ENCODE measurements at places on chromosomes 6 and 20.

DNA sequence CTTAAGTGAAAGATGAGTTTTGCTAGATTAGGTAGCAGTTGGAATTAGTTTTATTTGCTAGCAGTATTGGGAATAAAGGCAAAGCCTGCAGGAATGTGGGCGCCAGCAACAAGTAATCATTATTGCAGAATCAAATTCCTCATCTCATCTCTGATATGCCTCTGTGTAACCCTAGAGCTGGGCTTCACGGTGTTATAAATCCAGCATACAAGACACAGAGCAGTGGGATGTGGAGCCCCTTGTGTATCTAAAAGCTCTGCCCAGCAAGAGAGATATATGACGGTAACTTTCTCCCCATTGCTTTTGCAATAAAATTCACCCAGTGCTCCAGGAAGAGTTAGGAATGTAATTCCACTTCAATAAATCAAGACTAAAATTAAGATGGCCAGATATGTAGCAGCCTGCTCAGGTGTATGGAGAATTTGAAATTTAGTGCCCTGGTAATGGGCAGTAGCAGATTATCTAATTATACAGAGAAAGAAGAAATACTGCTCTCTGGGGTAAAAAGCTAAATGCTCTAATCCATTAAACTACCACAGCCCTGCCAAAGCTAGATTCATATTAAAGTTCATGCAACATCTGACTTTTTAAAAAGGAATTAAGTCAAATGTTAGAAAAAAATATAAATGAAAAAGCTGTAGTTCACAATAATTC is 5.6 kb upstream of the BLOC1S5 start:
- no peak for DNase-seq

DNA sequence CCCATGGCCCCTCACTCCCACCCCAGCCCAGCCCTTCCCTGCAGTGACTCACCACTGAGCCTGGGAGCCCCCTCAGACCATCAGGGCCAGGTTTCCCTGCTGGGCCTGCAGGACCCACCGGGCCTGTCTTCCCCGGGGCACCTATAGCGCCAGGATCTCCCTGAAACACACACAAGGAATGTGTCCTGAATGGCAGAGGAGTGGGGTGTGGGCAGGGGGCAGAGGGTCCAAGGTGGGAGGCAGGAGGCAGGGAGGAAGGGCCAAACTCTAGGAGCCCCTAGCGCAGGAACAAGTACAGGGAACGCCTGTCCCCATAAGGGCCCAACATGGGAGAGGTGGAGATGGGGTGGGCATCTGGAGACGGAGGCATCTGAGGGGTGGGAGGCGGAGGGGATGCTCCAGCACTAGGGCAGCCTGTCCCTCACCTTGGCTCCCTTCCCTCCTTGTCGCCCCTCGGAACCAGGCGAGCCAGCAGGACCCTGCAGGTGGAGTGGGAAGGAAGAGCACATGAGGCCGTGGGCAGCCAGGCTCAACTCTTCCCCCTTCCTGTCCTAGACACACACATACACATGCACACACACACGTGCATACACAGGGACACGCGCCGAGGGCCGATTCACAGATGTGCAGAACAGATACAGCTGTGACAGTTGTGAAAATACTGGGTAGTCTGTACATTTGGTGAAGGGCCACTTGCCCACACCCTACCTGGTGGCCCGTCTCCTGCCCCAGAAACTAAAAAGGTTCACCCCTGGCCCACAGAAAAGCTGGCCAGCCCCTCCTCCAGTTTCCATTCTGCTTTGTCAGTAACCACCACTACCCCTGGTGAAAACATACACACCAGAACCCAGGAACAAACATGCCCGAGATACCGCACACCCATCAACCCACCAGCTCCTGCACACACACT is 24.6 kb downstream of the COL11A2 start:
- DNase-seq = no peak

- DNase-seq = peak; percentile 28
Observed at GRCh38 chr20:4666001-4666479, 55.7 kb upstream of the PRND start.

DNA sequence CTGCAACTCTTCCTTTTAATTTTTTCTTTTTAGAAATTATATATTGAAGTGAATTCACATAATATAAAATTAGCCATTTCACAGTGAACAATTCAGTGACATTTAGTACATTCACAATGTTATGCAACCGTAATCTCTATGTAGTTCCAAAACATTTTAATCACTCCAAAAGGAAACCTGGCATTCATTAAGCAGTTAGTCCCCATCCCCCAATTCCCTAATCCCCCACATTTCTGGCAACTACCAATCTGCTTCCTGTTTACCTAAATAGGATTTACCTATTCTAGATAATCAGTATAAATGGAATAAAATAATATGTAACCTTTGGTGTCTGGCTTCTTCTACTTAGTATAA is 8.5 kb upstream of the DDX27 start:
- no peak for DNase-seq

DNA sequence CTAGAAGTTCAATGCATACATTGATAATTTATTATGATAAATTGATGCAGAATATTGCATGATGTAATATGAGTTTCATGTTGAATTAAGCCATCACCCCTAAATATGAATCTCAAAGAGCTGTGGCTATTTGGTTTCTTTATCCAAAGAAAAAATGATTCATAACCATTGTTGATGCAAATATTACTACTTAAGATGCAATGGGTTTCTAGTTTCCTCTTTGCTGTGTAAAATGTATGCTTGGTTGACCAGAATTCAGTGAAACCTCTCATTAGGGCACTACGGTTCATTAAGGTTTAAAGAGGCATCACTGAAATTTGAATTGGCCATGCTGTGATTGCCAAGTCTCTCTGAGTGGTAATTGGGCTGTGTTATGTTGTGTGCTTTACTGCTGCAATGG is 492.5 kb upstream of the FLRT3 start:
- DNase-seq = no peak

DNA sequence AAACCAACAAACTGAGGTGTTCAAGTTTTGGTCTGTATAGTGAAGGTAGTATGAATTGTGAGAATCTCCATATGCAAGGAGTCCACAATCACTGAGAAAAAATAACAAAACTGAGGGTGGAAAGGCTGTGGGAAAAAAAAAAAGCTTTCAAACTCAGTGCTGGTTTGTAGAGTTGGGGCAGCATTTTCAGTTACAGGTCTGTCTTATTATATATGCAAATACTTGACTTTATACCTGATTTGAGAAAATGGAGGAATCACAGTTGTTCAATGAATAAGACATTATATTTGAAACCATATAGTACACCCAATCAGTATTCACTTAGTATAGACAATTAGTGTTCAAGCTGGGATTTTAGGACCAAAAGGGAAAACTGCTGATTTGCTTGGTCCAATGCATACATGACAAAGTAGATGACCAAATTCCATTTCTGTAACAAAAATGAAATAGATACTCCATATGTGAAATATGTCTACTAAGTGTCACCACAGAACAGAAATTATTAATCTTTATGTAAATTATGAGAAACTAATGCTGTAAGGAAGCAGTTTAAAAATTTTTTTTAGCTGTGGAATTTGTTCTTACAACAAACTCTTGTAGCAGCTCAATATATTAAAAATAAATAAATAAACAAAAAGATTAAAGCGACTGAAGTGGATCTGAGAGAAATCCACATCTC is 187.7 kb downstream of the ASCC3 start:
- no peak for DNase-seq

GRCh38 chr6:166786704-166787293 is 159.7 kb upstream of the RPS6KA2 start:
- no peak for DNase-seq

GRCh38 chr6:125224231-125224861 is 70.8 kb downstream of the TPD52L1 start:
- no peak for DNase-seq

DNA sequence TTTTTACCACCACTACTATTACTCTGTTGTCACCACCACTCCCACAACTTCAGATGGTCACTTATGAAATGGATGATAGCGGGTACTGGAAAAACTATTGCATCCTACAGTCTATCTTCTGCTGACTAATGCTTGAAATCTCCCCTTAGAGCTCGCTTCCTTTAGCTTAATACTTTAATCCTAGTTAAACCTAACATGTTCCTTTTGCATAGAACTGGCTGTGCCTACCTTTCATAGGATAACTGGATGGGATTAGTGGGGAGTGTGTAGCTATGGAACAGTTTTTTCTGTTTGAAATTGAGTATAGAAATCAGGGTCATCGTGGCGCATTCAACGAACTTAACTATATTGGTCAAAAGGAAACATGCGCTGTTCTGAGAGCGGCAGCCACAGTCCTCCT is 294.7 kb downstream of the FARS2 start:
- DNase-seq = no peak

- no peak for DNase-seq
Observed at GRCh38 chr6:21337263-21337662, 256.3 kb upstream of the SOX4 start.

DNA sequence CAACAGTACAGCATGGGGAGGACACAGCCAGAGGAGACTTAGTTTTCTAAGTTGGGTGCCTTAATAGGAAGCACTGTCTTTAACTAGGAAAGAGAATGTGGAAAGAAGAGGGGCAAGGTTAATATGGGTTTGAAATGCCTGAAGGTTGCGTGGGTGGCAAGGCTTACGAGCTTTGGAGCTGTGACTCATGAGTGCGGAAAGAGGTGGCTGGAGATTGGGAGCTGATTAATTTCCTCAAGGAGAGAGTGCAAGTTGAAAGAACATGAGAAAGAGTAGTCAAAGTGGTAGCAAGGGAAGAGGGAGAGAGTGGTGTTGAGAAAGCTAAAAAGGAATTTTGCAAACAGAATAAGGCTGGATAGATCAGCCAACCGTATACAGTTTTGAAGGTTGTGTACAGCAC is 315.1 kb upstream of the PRND start:
- no peak for DNase-seq

GRCh38 chr6:105992315-105992961 is 93.7 kb upstream of the PRDM1 start:
- DNase-seq = peak; percentile 70

- DNase-seq = no peak
Observed at GRCh38 chr6:82361631-82362030, 2.0 kb upstream of the TPBG start.

- no peak for DNase-seq
Observed at GRCh38 chr20:12090920-12091319, 173.2 kb downstream of the BTBD3 start.

- DNase-seq = no peak
Observed at GRCh38 chr6:45513843-45514242, 136.1 kb upstream of the SUPT3H start.

DNA sequence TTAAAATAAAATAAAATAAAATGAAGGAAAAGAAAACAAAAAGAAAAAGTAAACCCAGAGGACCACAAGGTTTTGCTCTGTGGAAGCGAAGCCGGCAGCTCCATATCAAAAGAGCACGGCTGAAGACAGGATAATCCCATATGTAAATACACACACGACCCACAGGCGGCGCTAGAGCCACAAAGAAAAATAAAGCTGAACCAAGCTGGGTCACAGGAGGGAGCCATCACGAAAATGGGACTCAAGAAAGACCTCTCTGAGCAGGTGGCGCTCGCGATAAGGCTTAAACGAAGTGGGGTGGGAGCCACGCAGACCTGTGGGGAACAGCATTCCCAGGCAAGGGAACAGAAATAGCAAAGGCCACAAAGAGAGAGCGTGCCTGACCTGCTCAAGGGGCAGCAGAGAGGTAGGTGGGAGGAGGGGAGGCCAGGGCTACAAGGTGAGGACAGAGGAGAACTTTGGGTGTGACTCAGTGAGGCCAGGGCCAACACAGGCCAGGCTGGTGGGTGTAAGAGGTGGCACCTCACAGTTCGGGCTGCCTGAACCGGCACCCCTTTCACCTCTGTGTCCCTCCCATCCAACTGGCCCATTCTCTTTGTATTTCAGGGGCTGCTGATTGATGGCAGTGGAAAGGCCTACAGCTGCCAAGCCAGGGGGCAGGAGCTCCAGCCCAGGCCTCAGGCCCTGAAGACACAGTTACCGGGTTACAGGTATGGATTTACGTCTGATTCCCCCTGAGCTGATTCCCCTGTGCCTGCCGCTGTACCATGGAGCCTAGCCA is 26.0 kb downstream of the PTGIS start:
- peak; percentile 11 for DNase-seq

- DNase-seq = no peak
Observed at GRCh38 chr6:142240179-142240578, 61.6 kb upstream of the ADGRG6 start.

DNA sequence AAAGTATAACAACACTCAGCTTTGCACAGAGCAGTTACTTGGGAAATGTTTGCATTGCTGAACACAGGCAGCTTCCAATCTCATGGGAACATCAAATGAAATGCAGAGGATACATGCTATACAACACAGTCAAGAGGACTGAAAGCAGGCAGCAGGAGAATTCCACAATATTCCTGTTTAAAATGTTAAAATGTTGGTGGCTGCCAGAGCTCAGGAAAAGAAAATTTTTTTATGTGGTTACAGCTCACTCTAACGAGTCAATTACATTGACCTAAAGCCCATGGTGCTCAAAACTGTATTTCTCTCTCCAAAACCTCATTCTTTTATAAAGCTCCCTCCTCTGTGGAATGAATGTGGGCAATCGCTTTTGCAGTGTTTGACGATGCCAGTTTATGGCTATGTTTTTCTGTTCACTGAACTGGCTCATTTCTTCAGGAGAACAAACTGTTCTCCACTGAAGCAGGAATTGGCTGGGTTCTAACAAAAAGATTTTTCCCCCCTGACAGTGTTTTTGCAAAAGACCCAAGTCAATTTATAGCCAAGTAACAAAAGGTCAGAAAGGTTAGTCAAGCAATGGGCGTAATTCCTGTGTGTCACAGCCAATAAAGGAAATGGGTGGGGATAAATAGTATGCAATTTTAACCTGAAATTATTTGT is 69.0 kb downstream of the ZHX3 start:
- DNase-seq = no peak

DNA sequence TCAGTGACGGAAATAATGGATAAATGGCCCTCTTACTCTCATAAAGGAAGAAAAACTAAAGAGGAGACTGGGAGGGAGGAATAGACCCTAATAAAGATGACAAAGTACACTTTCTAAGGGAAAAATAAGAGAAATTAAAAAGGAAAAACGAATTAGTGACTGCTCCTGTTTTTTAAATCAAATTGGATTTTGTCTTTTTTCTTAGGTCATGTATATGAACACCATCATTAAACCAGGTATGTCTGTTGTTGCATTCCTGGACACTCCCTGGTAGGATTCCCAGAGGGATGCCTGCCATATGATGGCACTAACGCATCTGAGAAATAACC is 59.4 kb upstream of the BTN3A2 start:
- no peak for DNase-seq

DNA sequence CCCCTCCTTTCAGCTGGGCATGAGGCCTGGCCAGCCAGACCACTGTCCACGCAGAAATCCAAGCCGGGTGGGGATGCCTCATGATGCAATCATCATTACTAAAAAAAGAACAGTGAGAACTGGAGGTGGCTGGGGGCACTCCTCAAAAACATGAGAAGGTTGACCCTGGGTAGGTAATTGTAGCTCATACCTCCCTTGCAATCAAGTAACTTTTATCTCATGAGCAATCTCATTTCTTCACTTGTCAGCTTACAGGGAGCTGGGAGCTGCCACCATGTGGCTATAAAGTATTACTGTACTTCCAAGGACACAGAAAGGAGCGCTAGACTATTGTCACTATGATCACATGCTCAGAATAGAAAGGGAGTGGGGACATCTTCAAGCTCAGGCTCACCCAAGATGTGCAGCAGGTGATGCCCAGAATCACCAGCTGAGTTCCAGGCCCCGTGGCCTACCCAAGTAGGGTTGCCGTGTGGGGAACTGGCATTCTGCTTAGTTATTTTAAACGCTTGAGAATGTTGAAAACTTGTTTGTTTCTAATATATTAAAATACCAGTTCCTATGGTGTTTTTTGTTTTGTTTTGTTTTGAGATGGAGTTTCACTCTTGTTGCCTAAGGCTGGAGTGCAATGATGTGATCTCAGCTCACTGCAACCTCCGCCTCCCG is 3.0 kb upstream of the CDH26 start:
- no peak for DNase-seq

- no peak for DNase-seq
Observed at GRCh38 chr6:31289788-31290187, 17.9 kb upstream of the HLA-C start.
